ENCODE measurements at places on chromosomes 5 and 9.

DNA sequence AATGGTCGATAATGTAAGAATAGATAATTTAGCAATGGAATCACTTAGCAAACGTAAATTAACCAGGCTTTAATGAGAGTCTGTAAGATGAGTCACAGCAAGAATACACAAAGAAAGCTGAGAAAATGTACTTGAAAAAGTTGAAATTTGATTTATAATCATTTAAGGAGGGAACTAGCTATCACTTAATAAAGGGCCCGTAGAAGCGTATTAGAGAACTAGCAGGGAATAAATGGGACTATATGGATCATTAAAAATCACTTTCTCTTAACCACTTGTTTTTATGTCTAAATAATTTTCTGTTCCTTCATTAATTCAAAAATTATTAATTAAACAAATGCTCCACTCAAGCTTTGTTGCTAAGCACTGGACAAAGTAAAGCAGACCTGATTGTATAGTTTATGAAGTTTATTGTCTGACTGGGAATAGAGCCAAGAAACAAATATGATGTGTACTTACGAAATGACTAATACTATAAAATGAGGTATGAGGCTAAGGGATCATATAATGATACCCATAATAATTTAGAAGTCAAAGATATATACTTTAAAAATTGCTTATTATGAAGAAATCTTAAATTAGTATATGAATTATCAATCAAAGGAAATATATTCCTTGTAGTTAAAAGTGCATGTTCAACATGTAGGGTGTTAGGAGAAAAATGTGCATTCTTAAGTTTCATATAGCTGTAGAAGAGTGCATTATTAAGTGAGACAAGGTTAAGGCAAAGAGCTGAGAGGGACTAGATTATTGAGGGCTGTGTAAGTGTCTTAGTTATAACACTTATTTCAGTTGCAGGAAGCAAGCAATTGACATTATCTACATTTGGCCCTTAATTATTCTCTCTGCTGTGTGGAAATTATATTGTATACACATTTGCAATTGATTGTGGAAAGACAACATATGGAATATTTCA lies 196.8 kb downstream of the PRDM9 start:
- DNase-seq = no peak

DNA sequence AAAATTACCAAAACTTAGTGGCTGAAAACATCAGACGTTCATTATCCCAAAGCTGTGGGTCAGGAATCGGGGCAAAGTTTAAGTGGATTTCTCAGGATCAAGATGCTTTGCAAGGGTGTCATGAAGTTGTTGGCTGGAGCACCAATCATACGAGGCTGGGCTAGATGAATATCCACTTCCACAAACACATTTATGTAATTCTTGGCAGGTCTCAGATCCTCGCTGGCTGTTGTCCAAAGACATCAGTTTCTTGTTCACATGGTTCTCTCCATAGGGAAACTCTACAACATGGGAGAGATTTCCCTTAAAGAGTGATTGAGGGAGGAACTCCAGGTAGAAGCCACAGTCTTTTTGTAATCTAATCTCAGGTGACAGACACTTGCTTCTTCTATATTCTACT lies 20.2 kb upstream of the CCDC192 start:
- no peak for DNase-seq

DNA sequence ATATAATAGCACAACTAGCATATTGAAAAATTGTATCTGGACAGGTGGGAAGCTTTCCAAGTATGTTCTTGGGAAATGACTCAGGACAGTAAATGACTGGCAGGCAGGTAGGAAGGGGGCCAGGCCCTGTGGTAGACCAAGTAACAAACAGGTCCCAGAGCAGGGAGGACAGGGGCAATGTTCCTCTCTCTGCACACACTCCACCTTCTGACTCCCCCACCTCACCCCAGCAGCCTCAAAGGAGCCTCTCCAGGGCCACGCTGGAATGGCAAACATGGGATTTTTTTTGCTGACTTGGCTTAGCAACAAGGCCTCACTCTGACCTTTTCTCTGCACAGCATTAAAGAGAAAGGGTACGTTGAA lies 31.1 kb upstream of the IQGAP2 start:
- DNase-seq = no peak

DNA sequence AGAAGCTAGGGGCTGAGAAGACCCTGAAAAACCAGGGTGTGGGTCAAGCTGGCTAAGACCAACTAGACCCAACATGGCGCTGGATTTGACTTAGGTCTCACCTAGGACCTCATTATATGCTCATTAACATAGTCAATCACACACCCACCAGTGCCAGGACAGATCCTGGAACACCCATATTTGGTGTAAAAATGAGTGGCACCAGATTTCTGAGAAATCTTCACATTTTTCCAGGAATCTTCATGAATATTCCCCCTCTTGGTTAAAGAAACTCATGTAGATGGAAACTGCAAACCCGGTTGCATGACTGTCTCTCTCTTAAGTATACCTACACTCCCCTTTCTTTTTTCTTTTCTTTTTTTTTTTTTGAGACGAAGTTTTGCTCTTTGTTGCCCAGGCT lies 17.9 kb upstream of the RAB14 start:
- DNase-seq = no peak

DNA sequence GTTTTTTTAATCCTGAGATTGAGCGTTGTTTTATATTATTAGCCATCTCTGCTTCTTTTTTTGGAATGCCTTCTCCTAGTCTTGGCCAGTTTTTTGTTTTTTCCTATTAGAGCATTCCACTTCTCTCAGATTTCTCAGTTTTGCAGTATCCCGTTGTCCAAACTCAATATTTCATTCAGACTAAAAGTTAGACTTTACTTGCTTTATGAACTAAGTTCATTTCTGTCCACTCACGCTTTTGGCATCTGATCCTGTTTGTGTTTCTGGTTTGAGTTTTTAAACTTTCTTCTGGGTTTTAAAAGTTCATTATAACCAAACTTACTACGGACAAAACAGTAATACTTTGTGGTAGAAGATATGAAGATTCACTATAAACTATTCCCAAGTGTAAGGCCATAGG lies 288.3 kb upstream of the MPDZ start:
- DNase-seq = no peak

GRCh38 chr5:167158588-167158987 lies 1132.9 kb upstream of the WWC1 start:
- no peak for DNase-seq

DNA sequence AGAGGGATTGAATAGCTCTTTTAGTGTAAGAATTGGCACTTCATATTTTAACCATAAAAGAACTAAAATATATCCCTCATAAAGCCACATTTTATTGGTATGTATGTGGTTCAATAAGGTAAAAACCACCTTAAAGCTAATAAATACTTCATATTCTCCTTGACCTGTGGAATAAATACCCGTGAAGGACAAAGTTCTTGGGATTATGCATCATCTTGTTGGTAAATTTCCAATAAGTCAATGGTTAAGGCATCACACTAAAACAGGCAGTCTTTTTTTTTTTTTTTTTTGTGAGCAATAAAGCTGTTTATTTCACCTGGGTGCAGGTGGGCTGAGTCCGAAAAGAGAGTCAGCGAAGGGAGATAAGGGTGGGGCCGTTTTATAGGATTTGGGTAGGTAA lies 161.9 kb downstream of the SNCAIP start:
- DNase-seq = no peak

GRCh38 chr9:99998266-99998665 lies 91.8 kb downstream of the STX17 start:
- no peak for DNase-seq

DNA sequence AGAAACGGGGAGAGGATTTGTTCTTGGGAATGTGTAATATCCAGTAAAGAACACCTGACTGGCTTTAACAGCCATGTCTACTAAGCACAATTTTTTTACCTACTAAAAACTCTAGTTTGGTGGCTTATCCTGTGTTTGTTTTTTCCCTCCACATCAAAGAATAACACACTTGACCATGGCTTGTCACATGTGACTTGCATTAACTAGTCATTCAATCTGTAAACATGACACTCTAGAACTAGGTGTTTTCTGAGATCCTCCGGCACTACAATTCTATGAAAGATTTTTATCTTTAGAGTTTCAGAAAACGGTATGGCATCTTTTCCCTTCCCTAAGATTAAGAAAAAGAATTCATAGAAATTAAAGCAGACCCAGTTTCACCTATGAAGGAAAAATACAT lies 103.7 kb downstream of the CEMIP2 start:
- DNase-seq = no peak

DNA sequence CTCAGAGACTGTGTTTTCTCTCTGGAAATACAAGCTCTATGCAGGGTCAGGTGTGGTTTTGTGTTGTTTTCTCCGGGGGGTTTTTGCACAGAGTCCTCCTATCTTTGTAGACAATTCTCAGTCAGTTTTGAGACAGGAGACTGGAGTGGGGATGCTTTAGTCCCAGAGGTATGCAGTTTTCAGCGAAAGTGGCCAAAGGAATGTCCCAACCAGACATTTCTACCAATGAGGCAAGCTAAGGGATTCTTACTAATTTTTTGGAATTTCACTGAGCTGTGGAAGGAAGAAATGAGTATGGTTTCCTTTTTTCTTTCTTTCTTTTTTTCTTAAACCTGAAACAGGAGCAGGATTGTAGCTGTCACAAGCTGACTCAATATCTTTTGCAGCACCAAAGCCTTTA lies 35.3 kb upstream of the PLPP1 start:
- DNase-seq = no peak

DNA sequence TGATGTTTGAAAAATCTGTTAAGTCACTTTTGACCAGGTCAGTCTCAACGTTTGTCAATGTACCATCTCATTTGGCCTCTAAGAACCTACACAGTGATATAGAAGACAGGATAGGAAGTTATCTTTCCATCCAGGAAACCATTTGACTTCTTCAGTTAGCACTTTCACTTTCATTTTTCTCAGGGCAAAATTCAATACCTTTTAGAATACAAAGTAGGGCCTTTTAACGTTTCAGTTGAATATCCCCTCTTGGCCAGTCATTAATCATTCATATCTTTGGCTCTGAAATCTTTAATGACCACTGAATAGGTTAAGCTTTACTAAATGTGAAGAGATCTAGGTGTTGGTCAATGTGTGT lies 101.1 kb upstream of the GNAQ start:
- no peak for DNase-seq

DNA sequence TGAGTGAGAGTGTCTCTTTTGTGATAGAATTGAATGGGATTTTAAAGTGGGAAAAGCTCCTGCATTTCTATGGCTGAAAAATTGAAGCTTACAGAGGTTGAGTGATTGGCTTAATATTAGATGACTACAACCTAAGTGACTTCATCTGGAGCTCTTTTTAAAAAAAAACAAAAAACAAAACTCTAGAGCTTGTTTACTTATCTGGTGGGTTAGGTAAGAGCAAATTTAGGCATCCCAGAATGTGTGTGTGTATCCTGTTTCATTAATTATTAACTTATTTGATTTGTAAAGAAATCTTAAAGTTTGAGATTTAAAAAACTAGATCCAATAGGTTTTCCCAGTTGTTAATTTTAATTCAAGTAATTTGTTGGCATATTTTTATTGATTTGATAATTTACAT lies 60.1 kb downstream of the SCAMP1 start:
- DNase-seq = no peak

- DNase-seq = no peak
These were observed 86.0 kb upstream of the PLPP1 start for GRCh38 chr5:55620766-55621160.

DNA sequence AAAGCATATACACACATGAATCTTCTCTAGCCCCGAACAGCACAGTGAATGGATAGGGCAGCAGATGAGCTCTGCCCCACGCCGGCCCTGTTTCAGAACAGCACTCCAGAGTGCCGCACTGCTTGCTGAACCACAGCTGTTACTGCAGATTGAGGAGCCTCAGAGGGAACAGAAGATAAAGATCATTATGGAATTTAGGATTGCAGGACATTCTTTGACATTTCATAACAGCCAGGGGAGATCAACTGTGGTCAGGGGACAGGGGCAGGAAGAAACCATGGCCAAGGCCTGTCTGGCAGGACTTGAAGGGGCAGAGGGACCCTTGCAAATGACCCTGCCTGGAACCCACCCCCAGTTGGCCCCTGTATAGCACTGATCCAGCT lies 20.6 kb downstream of the IRF1 start:
- DNase-seq = no peak

DNA sequence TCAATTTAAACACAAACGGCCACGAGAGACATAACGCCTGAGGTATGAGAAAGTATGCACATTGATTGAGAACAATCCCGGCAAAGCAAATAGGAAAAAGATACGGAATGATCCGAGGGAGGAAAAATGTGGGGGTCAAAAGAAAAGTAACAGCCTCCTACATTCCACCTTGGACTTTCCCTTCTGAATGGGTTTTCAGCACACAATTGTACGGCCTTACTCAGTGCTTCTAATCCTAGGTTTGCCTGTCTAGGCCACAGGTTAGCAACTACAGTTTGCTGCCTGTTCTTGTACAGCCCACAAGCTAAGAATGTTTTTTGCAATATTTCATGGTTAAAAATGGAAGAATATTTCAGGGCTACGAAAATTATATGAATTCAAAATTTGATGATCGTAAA lies 46.2 kb upstream of the RNF20 start:
- DNase-seq = no peak

DNA sequence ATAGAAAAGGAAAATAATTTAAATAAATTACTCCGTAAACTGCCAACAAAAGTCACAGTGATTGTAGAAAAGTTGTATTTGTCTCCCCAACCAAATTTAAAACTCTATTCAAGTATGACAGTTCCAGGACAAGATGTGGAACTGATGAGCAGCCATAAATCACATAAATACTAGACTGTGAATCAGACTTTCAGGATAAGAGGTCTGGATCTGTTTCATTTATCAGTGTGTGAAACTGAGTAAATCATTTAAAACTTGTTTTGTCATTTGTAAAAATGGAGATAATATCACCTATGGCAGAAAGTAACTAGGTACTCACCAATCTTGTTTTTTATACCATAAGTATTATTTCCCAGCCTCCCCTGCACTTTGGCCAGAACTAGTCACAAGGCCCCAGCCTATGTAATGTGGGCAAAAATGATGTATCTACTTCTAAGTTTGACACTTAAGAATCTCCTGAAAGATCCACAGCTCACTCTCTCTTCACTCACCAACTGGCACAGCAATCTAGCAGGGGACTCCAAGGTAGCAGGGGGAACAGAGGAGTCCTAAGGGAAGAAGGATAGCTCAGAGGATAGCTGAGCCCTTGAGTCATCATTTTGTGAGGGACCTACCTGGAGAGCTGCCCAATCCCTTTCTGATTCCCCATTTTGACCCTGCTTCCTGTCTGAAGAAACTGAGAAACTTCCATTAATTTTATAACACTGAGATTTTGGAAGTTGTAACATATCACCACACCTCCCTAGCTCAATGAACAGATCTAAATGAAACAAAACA lies 31.6 kb downstream of the TMEM161B start:
- DNase-seq = no peak

GRCh38 chr5:150655221-150655620 lies 5.8 kb upstream of the MYOZ3 start:
- DNase-seq = no peak

- DNase-seq = no peak
These were observed 56.0 kb upstream of the OR13F1 start for GRCh38 chr9:104448036-104448435.

- DNase-seq = no peak
These were observed 46.6 kb upstream of the TNC start for GRCh38 chr9:115164511-115164974.

Data from stimulated activated CD4-positive, alpha-beta T cell treated with anti-CD3 and anti-CD28 coated beads, Interleukin-4, amount 100 ng/mL, for 1 hour (primary cell).